ENCODE measurements at places on chromosomes 7 and 10.

GRCh38 chr10:47452495-47453140, 31.3 kb downstream of the ANXA8 start:
- DNase-seq, result no peak

- no peak for DNase-seq
These were observed 7.0 kb downstream of the AQP1 start for GRCh38 chr7:30918676-30919075.

- no peak for DNase-seq
These were observed 66.3 kb upstream of the SLC25A13 start for GRCh38 chr7:96388166-96388565.

DNA sequence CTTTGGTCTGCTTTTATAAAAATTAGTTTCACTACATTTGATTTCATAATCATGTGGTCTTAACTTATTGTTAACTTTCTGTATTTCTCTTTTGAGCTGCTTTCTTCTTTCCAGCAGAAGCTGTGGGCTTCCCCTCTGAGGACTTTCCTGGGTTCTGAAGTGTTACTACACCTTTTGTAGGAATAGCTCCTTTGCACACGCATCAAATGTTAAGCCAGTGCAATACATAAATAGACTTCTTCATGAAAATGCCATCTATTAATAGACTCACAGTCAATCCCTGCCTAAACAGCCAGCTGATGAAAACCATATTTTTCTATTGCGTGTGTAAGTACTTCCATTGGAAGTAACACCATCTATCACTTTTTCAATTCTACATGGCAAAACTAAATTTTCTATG, 1.5 kb downstream of the ABCB4 start:
- DNase-seq, result no peak

- no peak for DNase-seq
These were observed 2.0 kb downstream of the AGAP3 start for GRCh38 chr7:151088019-151088855.
